Stimulated activated CD4-positive, alpha-beta T cell treated with anti-CD3 and anti-CD28 coated beads, TNF-alpha, amount 100 ng/mL, for 4 hours (primary cell): ENCODE measurements at places on chromosomes 7 and 10.

GRCh38 chr7:142784096-142784495 lies 13.3 kb downstream of the PRSS2 start:
- DNase-seq, result no peak

DNA sequence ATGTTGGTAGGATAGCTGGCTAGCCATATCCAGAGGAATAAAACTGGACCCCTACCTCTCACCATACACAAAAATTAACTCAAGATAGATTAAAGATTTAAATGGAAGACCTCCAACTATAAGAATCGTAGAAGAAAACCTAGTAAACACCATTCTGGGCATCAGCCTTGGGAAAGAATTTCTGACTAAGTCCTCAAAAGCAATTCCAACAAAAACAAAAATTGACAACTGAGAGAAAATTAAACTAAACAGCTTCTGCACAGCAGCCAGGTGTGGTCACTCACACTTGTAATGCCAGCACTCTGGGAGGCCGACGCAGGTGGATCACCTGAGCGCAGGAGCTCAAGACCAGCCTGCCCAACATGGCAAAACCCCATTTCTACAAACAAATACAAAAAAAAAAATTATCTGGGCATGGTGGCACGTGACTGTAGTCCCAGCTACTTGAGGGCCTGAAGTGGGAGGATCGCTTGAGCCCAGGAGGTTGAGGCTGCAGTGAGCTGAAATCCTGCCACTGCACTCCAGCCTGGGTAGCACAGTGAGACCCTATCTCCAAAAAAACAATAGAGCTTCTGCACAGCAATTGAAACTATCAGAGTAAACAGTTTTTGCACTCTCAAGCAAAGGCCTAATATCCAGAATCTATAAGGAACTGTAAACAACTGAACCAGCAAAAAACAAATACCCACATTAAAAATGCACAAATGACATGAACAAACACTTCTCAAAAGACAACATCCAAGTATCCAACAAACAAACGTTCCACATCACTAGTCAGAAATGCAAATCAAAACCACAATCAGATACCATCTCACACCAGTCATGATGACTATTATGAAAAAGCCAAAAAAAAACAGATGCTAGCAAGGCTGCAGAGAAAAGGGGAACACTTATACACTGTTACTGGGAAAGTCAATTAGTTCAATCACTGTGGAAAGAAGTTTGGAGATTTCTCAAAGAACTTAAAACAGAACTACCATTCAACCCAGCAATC lies 4.8 kb downstream of the CRPPA start:
- DNase-seq, result no peak

GRCh38 chr10:89404104-89405047 lies 10.0 kb upstream of the IFIT5 start:
- DNase-seq, result no peak

DNA sequence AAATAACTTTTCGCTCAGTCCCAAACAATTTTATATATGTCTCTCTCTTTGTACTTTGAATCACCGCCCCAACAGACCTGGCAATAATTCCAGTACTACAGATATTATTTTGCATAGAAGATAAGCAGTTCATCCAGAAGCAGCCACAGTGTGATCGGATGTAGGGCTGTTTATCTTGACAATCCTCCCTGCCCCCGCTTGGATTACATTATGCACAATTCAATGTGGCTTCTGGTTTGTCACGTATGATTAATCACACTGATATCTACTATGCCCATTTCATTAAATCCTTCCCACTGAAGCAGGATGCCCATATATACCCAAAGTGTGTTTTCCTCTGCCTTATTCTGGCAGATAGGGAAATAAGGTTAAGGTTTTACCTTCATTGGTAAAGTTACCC lies 115.2 kb downstream of the PDE1C start:
- DNase-seq, result no peak

- DNase-seq, result no peak
Measured at GRCh38 chr10:86349474-86349873, 17.1 kb downstream of the GRID1 start.

- no peak for DNase-seq
Measured at GRCh38 chr10:80203835-80204676, 1.3 kb downstream of the ANXA11 start.

GRCh38 chr7:141158561-141158960 lies 84.7 kb downstream of the TMEM178B start:
- DNase-seq, result no peak

GRCh38 chr10:53957401-53957800 lies 843.6 kb downstream of the PCDH15 start:
- DNase-seq, result no peak

DNA sequence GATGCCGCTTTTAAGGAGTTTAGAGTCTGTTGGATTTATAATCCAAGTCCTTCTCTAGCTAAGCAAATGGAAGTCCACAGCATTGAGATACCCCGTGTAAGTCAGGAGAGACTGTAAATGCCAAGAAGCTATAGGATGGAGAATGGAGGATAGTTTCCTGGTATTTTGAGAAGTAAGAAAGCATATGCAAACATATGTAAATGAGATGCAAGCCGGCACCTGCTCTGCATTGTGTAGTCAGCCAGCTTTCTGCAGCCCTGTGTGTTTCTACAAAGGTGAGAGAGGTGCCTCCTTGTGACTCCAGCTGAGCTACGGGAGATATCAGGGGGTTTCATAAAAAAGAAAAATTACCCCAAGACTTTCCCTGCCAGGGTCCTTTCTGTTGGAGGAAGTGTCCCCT lies 176.3 kb downstream of the RPS24 start:
- no peak for DNase-seq

DNA sequence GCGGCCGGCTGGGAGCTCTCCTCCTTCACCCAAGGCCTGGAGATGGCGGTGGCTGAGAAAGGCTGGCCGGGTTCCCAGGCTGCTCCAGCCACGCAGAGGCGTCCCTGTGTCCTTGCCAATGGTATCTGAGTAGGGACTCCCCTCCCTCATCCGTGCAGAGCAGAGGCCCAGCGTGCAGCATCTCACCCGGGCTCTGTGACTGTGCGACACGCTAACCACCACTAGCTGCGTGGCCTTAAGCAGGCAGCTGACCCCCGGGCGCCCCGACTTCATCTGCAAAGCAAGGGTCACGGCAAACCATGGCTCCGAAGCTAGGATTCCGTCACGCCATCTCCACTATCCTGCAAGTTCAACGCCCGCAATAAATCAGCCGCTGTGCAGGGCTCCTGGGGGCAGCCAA lies 47.2 kb upstream of the TNRC18 start:
- no peak for DNase-seq

- no peak for DNase-seq
Measured at GRCh38 chr10:73992899-73993788, 4.8 kb upstream of the VCL start.

- no peak for DNase-seq
Measured at GRCh38 chr10:34058845-34059614, 724.6 kb upstream of the NRP1 start.

DNA sequence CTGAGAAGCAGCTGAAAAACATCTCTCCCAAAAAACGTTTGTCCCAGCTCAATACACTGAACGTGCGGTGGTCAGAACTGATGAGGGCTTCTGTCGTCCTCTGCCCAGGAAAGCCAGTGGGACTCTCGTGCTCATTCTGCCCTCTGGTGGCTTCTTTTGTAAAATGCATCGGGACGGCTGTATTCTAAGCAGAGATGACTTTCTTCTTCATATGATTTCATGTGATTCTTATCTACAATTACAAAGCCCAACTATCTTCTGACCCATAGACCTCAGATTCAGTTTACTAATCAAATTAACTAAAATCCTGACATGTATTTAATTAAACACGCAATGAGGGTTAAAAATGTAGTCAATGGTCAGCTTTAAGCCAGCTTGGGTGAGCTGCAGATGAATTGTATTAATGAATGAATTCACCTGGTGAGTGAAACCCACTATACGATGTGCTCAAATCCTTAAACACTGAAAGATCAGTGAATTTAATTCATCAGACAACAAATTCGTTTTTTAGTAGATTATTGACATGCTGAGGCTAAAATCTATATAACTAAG lies 117.6 kb upstream of the FAM204A start:
- DNase-seq, result peak; percentile 1

DNA sequence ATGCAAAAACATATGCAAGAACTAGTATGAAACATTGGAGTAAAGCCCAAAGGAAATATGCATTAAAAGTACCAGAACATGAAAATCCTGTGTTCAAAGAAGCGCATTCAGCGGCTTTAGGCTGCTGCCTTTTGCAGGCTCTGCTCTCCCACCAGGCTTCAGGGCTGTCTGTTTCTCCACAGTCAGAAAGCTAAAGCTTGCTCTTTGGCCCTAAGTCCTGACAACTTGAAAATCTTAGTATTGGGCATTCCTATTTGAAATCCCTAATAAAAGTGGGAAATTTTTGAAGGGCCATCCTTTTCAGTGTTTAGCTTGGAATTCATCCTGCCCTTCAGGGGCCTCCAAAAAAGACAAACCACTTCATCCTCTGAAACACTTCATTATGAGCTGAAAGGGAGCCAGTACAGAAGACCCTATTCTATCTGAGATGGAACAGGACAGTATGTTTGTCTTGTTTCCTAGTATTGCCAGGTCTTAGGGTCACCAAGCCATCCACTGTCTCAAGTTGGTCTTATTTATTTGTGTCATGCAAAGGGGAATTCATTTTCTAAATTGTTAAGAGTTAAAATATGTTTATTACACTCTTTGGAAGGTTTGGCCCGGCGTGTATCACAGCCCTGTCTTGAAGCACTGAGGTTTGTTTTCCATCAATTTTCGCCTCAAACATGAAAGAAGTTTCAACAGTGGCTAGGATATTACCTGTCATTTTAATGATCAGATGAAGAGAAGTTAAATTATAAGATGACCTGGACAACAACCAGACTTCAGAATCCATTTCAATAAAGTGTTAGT lies 326.3 kb upstream of the BMPER start:
- no peak for DNase-seq

GRCh38 chr10:114732931-114733330 lies 74.9 kb upstream of the ABLIM1 start:
- DNase-seq, result no peak

- no peak for DNase-seq
Measured at GRCh38 chr7:90772410-90772809, 176.3 kb downstream of the CDK14 start.

DNA sequence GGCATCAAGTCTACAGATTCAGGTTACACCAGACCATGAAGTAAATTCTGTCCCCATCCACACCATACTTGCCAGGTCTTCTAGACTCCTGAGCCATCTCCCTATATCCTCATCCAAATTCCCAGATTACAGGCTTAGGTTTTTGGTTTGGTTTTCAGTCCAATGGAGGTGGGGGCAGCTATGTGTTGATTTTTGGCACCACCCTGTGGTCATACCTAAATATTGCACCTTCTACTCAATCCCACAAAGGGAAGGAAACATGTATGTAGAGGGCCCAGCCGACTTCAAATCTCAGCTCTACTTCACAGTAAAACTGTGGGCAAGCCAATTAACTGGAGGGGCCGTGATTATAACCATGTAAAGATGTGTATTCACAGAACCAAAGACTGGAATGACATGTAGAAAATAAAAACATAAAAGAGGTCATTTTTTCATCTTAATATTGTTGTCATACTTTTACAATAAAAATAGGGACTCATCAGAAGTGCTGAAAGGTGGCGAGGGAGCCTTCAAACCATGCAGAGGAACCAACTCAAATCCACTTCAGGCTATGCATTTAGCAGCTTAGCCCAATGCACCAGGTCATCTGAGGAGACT lies 19.8 kb downstream of the ERCC6 start:
- no peak for DNase-seq

DNA sequence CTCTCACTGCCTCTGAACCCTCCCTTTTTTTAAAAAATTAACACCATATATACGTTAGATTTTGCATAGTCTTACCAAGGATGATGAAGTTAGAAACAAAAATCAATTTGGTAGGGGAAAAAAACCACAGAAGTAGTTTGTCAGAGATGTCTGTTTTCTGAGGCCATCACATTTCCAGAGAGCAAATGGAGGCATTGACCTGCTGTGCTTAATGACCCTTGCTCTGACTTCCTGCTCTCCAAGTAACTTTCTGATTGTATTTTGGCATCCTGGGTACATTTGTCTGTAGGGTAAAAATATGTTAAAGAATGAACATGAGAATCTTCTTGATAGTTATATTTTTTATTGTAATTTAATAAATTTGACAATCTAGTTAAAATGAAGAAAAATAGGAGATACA lies 140.2 kb downstream of the LCOR start:
- no peak for DNase-seq

DNA sequence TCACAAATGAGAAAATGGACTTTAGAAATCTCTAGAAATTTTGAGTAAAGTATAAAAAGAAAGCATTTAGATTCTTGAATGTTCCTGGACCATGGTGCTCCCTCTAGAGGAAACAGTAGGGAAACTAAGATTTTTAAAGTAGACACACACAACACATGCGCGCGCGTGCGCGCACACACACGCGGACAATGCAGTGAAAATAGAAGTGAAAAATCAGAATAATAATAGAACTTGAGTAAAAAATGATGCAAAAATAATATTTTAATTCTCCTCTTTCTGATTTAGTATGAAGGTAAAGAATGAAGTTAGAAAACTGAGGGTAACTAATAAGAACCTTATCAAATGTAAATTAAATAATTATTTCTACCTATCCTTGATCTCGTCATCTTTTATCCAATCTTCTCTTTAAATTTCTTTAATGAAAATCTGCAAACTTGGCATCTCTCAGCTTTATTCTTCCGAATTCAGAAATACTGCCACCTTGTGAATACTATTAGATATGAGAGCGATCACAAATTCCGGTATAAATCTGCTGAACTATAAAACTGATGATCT lies 117.0 kb upstream of the AMPH start:
- DNase-seq, result no peak

- DNase-seq, result no peak
Measured at GRCh38 chr10:70191972-70192305, 21.6 kb upstream of the SAR1A start.

DNA sequence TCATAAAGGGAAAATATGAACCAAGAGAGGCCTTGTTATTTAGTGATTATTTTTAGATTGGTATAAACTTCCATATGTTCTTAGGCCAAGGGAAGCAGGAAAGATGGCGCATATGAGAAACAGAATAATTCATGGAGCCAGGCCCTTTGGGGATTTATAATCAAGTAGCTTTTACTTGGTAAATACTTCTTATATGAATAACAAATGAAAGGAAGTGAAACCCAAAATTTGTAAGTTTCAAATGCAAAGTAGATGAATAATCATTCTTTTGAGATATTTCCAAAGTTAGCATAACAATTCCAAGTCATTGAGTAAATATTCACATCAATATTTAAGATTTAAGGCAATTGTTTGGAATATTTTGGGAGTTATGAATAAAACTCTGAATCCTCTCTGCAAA lies 13.9 kb upstream of the OPTN start:
- DNase-seq, result no peak

DNA sequence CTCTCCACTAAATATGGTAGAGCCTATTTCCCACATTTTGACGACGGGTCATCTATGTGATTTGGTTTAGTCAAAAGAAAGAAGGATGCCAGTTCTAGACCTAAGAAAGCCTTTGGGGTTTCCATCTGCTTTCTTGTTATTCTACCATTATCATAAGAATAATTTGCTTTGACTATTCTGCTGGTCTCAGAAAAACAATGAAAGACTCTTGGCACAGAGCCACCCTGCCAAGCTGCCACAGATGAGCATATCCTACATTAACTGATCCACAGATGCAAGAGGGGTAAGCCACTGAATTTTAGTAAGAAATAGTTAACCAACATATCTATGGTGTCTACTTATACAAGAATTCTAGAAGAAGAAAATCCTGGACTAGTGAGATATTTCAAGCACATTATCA lies 158.6 kb upstream of the MAGI2 start:
- DNase-seq, result no peak

GRCh38 chr7:88339195-88339922 lies 32.7 kb upstream of the STEAP4 start:
- DNase-seq, result no peak
